Muscle of arm (tissue), 14 donors: ENCODE measurements at places on chromosomes 5 and 9. TPM values are rescaled to one million over a fixed set of nuclear protein-coding genes. Genes with fewer than 3 reads are reported as not detected.

The PCDHGB4 gene
- polyA plus RNA-seq = 1.9 TPM

GRCh38 chr5:71932655-71933338, 174.5 kb upstream of the MAP1B start:
- DNase-seq = no peak

GRCh38 chr9:83560169-83560826, 22.1 kb upstream of the FRMD3 start:
- no peak for DNase-seq

GRCh38 chr9:130167927-130168326, 4.3 kb upstream of the NCS1 start:
- no peak for DNase-seq

- no peak for DNase-seq
These were observed 151.3 kb downstream of the CHSY3 start for GRCh38 chr5:130055572-130055971.

GRCh38 chr9:18976709-18977531, 56.1 kb downstream of the SAXO1 start:
- DNase-seq = no peak

DNA sequence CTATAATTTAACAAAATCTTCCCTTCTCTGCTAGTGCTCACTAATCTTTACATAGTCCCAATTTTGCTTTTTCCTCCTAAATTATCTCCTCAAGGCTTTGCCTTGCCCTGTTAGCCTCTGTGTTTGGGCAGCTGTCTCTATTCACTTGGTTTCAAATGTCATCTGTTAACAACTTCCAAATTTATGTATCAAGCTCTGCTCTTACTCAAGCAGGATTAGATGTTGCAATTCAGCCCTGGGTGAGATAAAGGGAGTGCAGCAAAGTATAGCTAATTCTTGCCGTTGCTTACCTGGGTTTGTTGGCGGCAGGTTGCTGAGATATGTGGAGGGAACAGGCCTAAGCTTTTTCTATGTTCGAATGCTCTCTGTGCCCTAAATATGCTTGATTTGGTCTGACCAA, 483.8 kb downstream of the DMAC1 start:
- no peak for DNase-seq

- peak; percentile 82 for DNase-seq
These were observed 92.3 kb downstream of the GAS1 start for GRCh38 chr9:86854898-86855523.
